ENCODE measurements at places on chromosomes 7 and 10.

- DNase-seq, result peak; percentile 10
Measured at GRCh38 chr7:3243680-3244079, 57.4 kb upstream of the SDK1 start.

GRCh38 chr7:147245274-147245673, 1128.7 kb downstream of the CNTNAP2 start:
- DNase-seq, result peak; percentile 14

GRCh38 chr7:95493247-95493646, 7.5 kb downstream of the ASB4 start:
- DNase-seq, result no peak

- DNase-seq, result no peak
Measured at GRCh38 chr7:53246957-53247356, 211.5 kb downstream of the POM121L12 start.

- no peak for DNase-seq
Measured at GRCh38 chr7:45927721-45928120, 6.6 kb upstream of the IGFBP3 start.

- no peak for DNase-seq
Measured at GRCh38 chr10:102710609-102711008, 3.6 kb downstream of the ARL3 start.

DNA sequence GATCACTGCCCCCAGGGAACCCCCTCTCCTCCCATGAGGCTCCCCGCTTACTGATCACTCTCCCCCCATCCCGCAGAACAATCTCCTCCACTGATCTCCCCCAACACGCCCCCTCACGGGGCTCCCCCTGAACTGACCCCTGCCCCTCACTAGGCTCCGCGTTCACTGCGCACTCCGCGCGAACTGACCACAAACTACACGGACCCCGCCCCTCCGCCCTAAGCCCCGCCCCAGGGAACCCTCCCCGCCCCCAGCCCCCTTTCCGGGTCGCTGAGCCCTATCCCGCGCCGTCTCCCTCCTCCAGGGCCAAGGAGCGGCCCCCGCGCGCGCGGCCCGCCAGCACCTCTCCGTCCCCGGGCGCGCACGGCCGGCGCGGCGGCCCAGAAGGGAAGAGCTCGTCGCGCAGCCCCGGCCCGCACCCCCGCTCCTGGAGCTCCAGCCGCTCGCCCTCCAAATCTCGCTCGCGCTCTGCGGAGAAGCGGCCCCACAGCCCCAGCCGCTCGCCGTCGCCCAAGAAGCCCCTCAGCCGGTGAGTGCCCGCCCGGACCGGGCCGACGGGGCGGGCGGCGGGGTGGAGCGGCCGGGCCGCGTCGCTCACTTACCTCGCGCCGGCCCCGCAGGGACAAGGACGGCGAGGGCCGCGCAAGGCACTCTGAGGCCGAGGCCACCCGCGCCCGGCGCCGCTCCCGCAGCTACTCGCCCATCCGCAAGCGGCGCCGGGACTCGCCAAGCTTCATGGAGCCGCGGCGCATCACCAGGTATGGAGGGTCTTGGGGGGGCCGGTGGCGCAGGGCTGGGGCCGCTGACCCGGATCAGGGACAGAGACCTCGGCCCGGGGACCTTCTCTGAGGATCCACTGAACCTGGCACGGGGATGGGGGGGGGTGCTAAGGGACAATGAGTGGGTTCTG, 19.9 kb upstream of the HSPB1 start:
- no peak for DNase-seq

DNA sequence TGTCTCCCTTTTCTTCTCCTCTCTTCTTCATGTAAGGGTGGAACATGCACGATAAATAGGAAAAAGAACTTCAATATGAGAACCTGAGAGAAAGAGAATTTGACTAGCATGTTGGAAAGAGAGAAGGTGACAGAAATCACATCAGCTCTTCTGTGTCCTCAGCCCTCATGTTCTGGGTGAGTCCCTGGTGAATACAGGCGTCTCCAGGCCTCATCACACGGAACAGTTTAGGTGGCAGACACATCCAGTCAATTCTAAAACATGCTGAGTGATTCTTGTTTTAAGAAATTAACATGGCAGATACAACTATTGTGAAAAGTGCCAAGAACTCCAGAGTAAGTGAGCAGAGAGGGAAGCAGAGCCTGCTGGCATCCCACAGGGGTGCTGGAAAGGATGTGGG, 96.1 kb downstream of the FAM107B start:
- no peak for DNase-seq

GRCh38 chr10:88181902-88182600, 318.6 kb downstream of the PTEN start:
- no peak for DNase-seq

DNA sequence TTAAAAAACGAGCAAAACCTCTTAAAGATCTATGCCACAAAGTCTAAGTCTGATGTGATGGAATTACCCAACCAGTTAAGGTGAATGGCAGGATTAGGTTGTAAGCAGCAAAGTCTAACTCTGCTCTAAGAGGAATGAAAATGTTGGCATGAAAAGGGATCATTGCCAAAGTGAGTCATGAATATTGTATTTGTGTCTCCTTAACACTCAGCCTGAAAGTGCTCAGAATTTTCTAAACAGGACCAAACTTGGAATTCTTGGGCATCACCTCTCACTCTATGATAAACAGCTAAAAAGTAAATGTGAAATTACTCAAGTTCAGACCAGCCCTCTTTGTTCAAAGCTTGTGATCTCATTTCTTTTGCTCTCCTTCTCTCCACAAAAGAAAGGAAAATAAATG, 27.0 kb downstream of the PPP1R3A start:
- DNase-seq, result no peak

DNA sequence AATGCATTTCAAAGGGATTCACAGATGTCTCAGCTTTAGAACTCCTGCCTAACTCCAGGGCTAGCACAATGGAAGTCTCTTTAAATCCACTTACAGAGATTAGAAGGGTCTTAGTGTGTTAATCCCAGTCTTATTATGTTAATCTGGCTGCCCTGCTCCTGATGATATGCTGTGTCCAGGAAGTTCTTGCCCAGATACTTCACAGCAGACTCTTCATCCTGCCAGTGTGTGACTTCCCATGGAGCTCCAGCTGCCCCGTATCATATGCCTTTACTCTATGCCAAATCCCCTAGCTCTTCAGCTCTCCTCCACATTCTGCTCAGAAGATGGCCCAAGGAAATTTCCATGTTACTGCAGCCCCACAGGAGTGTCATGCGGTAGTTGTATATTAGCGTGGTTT, 533.8 kb downstream of the GALNT17 start:
- no peak for DNase-seq

DNA sequence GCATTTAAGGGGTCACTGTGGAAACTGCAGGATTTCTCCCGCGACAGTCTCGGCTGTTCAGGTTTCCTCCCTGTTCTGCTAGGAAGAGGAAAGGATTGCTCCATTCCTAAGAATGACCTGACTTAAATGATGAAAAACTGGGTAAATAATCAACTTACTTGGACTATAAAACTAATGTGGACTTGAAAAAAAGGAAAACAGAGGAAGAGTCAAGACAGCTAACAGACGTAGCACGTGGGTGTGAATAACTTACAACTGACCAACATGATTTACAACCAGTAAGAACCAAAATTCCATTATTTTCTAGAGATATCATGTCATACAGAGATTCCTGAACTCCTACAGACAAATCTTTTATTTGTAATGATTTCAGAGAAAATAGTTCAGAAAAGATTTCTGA, 93.8 kb downstream of the ADAM12 start:
- no peak for DNase-seq

- DNase-seq, result no peak
Measured at GRCh38 chr10:71143170-71143569, 69.2 kb upstream of the UNC5B start.

GRCh38 chr10:131496351-131497052, 185.0 kb upstream of the TCERG1L start:
- DNase-seq, result no peak

- DNase-seq, result no peak
Measured at GRCh38 chr7:95840953-95841950, 68.9 kb downstream of the DYNC1I1 start.

- no peak for DNase-seq
Measured at GRCh38 chr10:4568731-4569130, 257.3 kb upstream of the AKR1E2 start.

- no peak for DNase-seq
Measured at GRCh38 chr7:111089822-111090426, 1.0 kb upstream of the LRRN3 start.

DNA sequence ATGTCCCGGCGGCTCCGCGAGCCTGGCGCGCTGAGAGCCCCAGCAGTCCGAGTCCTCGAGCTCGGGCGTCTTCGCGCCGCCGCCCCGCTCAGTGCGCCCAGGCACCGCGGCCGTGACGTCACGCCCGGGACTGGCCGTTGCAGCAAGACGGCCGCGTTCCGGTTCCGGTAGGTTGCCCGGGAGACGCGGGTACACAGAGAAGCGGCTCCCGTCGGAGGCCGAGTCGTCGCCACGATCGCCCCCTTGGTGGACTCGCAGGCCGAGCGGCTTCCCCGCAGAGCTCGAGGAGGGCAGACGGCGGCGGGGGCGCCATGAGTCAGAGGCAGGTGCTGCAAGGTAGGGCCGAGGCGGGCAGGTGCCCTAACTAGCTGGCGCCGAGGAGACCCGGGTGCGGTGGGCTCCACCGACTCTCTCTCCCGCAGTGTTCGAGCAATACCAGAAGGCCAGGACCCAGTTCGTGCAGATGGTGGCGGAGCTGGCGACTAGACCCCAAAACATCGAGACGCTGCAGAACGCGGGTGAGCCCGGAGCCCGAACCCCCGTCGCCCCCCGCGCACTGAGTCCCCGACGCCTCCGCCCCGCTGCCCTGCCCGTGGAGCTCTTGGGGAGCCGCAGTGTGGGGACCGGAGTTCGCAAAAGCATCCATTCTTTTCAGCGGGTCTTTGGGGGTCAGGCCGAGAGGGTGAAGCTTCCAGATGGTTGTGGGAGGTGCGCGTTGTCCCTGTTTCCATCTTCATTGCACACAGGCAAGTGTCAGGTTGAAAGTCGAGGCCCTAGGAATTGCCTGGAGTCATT, at the start of gene SPAG6:
Gene SPAG6, plus strand, starts transcription at position 196 of the 795 bp plus-strand sequence. Its CDS starts 116 bp downstream, at position 312.
- no peak for DNase-seq

GRCh38 chr7:93860261-93860660, 30.3 kb downstream of the TFPI2 start:
- no peak for DNase-seq

DNA sequence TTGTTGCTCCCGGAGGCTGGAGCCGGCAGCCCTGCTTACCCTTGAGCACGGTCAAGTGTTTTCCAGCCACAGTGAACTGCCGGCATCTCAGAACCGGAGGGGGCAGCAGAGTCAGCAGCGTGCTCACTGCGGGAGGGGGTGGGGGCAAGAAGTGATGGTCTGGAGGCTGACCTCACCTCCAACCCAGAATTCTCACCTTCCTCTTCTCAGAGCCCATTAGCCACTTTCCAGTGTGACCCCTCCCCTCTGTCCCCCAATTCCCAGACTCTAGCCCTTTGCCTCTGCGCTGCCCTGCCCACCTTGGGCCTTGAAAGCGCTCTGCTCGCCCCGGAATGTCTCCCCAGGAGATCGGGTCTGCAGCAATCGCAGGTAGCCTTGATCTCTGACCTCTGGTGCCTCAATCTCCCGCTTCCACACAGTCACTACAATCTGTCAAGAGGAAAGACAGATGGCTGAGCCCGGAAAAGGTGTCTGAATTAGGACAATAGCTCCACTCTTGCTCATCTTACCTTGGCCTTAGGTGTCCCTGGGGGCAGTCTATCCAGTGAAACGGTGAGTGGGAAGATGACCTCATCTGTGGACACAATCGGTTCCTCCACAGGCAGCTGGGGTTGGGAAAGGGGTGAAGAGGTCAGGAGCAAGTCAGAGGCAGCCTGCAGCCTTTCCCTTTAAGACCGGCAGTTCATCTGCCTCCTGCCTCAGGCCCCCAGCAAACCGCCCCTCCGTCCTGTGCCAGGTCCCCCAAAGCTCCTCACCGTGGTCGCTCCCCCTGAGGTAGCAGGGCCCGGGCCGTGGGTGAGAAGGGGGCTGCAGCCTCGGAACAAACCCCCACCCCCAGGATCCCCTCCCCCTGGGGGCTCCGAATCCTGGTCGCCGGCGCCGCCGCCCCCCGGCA, 942 bp downstream of the TRAPPC14 start:
- DNase-seq, result no peak

GRCh38 chr7:68321776-68322496, 1276.3 kb upstream of the AUTS2 start:
- DNase-seq, result no peak

DNA sequence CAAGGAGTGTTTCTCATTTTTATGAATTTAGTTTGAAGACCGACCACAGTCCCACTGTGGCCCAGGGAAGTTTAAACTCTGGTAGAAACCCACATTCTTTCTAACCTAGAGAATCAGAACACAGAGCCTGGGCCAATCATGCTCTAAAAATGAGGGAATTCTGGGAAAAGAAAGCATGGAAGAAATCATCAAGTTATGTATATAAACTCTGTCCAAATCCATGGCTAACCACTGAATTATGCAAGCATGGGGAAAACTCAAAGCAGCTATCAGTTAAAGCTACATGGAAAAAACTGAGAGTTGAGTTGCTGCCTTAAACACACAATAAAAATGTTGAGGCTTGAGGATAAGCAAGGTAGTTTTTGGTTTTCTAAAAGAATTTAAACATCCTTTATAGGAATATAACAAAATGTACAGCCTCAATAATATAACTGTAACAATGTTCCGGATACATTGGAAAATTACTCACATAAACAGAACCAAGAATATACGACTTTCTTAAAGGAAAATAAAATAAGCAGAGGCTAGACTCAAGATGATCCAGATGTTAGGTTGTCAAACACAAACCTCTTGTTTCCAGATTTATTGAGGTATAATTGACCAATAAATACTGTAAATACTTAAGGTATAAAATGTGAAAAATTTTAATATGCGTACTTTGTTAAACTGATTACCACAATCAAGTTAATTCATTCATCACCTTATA, 311.2 kb upstream of the GNAI1 start:
- no peak for DNase-seq

- DNase-seq, result no peak
Measured at GRCh38 chr10:128046953-128047290, 79.3 kb downstream of the MKI67 start.

GRCh38 chr7:76424413-76425111, at the start of gene ZP3:
TSS of gene ZP3 (plus strand) at chr7:76424950. CDS start at chr7:76424965, 15 bp downstream.
- no peak for DNase-seq

DNA sequence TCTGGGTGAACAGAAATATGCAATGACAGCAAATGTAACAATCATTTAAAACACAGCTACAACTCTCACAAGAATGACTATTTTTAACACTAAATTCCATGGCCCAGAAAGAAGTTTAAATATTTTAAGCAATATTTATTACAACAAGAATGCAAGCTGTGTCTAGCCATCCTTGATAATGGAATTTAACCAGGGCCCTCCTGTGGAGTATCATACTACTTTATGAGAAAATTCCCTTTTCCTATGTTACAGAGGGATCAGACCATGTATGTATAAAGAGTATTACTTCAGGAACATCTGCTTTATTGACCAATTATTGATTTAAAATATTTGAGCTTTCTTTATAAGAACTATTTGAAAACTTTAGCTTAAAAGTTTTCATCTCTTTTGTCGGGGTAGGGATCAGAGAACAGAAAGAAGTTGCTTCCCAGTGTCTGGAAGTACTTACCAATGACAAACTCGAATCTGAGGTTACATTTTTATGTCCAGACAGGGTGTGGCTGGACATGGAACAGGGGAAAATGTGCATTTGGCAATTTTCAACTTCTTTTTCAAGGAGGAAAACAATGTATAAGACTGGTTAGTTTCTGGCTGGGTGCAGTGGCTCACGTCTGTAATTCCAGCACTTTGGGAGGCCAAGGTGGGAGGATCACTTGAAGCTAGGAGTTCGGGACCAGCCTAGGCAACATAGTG, 48.3 kb upstream of the NRBF2 start:
- DNase-seq, result no peak

- no peak for DNase-seq
Measured at GRCh38 chr7:78127009-78127408, 328.4 kb downstream of the PHTF2 start.

- DNase-seq, result no peak
Measured at GRCh38 chr10:104435822-104436221, 82.2 kb downstream of the CFAP58 start.

Data from Calu3 (cell line).